ENCODE measurements at places on chromosomes 5 and 9.

GRCh38 chr9:106324591-106325280, 538.2 kb upstream of the ZNF462 start:
- no peak for DNase-seq

- no peak for DNase-seq
These were observed 40.8 kb downstream of the BICD2 start for GRCh38 chr9:92723801-92724323.

DNA sequence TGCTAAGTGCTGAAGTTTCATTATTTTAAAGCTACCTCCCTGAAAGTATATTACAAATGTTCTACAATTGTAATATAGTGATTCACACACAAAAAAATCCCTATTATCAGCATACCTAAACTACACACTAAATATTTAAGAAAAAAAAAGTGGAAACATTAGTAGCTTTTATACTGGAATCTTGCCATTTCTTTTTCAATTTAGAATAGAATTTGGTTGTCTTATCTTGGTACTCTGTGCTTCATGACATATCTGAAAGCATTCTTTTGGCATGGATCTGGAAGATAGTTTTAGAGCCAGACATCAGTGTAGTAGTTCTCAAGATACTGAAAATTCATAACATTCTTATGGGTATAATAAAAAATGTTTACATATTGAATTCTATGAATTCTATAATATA, 35.0 kb downstream of the SLC1A3 start:
- no peak for DNase-seq

GRCh38 chr5:446066-446882, 3.3 kb downstream of the EXOC3 start:
- no peak for DNase-seq

DNA sequence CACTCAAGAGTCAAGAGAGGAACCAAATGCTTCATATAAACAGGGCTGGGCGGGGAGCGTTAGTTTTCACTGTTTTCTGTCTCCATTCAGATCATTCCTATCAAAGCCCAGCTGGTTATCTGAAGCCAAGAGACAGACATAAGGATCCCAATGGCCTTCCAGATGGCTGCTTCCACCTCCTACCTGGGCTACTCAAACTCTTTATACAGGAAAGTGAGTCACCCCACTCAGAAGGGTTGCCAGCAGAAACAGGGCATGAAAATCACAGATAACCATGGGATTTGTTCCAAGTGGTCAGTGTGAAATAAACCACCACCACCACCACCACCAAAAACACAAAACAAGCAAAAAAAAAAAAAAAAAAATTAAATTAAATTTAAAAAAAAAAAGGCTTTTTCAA, 5.5 kb downstream of the PRSS3 start:
- no peak for DNase-seq

- peak; percentile 60 for DNase-seq
These were observed 649 bp downstream of the STK10 start for GRCh38 chr5:172187118-172188032.

All from Calu3 (cell line).